CD8-positive, alpha-beta memory T cell (primary cell): ENCODE measurements at places on chromosomes 3 and 15.
A peak's percentile ranks its signal among the peaks of the same experiment; 100 is the strongest.

- DNase-seq, result no peak
Measured at GRCh38 chr15:43370310-43370974, 401 bp downstream of the ZSCAN29 start.

DNA sequence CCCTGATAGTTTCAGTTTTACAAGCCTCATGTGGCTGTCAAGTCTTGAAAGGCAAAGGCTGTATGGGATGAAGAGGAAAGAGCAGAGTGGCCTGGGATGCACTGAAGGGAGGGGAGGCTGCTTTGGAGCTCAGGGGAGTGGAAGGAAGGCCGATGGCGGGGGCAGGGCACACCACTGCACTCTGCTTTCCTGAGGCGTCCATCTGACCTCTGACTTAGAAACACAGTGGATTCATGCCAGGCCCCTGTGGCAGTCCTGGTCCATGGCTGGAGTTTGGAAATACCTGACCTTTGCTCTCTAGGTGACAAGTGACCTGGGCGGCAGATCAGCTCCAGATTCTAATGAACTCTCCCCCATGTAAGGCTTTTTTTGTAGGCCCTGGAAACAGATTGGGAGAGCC lies 19.0 kb downstream of the FAH start:
- no peak for DNase-seq

DNA sequence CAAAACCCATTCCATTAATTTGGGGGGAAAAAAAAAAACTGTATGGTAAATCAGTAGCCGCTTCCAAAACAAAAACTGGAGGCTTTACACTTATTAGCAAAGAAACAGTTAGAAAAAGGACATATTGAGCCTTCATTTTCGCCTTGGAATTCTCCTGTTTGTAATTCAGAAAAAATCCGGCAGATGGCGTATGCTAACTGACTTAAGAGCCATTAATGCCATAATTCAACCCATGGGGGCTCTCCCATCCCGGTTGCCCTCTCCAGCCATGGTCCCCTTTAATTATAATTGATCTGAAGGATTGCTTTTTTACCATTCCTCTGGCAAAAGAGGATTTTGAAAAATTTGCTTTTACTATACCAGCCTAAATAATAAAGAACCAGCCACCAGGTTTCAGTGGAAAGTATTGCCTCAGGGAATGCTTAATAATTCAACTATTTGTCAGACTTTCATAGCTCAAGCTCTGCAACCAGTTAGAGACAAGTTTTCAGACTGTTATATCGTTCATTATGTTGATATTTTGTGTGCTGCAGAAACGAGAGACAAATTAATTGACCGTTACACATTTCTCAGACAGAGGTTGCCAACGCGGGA lies 9.4 kb upstream of the RPL24 start:
- peak; percentile 58 for DNase-seq

DNA sequence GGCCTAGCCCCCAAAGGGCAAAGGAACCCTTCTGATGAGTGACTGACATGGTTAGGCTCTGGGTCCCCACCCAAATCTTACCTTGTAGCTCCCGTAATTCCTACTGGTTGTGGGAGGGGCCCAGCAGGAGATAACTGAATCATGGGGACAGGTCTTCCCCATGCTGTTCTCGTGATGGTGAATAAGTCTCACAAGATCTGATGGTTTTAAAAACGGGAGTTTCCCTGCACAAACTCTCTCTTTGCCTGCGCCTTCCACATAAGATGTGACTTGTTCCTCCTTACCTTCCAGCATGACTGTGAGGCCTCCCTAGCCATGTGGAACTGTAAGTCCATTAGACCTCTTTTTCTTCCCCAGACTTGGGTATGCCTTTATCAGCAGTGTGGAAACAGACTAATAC lies 16.9 kb downstream of the TKT start:
- no peak for DNase-seq

DNA sequence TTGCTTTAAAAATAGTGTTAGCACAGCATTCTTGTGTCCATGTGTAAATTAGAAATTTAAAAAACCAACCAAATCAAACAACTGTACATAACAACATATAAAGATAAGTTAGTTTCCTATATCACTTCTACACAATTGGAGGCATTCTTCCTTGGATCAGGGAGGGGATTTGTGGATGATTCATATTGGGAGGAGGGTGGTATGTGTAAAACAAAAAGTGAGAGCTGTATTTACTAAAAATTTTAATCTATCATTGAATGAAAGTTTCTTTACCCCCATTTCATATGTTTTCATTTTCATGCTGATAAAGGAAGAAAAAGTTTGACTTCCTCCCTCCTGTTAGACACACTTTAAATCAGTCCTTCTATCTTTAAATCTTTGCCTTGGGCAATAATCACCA lies 325.0 kb downstream of the SATB1 start:
- DNase-seq, result no peak

- DNase-seq, result no peak
Measured at GRCh38 chr3:60841355-60841754, 409.9 kb downstream of the FHIT start.

DNA sequence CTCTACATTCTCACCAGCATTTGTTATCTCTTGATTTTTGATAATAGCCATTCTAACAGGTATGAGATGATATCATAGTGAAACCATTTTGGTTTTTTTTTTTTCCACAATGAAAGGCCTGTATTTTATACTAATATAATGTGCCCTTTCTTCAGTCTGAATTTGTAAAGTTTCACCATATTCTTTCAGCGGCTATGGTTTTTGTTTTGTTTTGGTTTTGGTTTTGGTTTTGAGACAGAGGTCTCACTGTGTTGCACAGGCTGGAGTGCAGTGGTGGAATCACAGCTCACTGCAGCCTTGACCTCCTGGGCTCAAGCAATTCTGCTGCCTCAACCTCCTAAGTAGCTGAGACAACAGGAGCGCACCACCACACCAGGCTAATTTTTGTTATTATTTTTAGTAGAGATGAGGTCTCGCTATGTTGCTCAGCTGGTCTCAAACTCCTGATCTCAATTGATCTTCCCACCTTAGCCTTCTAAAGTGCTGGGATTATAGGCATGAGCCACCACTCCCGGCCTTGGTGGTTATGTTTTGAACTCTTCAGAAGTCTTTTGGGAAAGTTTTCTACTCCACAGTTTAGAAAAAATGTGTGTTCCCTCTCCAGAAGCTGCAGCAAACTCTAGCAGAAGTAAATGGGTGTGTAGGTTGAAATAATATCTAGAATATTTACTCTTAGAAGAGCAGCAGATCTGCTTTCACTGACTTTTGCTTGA lies 110.2 kb upstream of the UMPS start:
- DNase-seq, result no peak

DNA sequence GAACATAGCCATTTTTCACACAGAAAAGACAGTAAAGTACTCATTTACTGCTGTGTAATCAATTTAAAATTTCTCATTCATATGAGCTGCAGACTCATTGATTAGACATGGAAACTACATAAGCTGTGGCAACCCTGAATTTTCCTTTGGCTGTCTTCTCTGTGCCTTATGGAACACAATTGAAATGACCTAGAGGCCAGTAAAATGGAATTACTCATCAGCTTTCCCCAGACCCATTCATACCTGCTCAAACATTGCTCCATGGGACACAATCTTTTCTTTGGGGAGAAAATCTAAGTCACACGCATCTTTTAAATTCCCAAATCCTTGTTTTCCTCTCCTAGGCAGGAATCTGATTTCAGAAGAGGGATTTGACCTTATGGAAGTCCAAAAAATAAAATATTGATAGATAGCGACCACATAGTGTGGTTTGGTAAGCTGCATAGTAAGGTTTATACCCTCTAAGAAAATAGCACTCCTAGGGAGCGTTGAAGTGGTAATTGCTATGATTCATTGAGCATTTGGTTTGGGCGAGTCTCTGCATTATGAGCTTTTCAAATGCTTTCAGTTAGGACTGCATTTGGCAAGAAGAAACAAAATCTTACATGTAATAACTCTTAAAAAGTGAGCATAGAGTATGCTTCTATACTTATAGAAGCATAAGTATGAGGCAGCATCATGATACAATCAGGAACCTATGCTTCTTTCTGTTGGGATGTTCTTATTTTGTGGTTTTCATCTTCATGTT lies 243.4 kb upstream of the GADL1 start:
- DNase-seq, result no peak

DNA sequence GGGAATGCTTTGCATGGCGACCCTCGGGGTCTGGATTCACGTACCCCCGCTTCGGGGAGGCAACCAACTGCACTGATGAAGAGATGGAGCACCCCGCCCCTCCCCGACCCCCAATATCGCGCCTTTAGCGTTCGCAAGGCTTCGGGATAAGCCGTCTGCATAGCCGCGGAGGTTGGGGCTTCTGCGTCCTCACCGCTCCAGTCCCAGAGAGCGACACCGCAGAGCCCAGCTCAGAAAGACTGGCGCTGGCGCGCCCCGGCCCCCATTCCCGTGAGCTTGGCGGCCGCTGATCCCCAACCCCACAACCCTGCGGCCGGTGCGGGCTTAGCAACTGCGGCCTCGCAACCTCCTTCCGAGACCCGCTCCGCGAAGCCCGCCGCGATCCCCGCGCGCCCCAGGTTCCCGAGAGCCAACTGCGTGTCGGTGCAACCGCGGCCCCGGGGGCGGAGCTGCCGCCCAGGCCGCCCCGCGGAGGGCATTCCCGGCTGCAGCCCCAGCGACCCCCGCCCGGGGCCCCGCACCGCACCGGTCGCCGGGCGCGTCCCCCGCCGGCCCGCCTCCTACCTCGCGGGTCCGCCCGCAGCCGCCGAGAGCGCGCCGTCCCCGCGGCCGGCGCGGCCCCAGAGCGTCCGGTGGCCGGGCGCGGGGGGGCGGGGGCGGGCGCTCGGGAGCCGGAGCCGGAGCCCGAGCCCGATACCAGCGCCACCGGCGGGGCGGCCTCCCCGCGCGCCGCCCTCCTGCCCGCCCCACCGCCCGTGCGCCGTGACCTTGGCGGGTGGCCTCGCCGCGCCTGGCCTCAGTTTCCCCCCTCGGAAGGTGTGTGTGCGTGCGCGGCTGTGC lies 79.5 kb downstream of the IQSEC1 start:
- peak; percentile 37 for DNase-seq

GRCh38 chr3:4338751-4339150 lies 35.6 kb downstream of the SETMAR start:
- no peak for DNase-seq

GRCh38 chr3:132507657-132508056 lies 89.4 kb upstream of the ACKR4 start:
- no peak for DNase-seq

DNA sequence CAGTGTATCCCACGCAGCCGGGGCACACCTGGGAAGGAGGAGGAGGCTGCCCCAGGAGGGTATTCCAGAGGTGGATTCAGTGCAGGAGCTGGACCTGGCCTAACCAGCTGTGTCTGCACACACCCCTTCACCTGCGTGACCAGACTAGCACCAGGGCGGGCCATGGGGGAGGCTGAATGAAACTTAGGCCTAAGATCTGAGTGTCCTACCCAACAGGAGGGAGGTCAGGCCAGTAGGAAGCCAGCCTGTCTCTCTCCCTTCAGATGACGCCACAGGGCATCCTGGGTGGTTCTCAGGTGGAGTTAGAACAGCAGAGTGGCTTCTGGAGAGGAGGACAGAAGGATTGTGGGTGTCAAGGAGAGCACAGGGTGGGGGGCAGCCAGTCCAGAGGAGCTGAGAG lies 3.4 kb upstream of the SEMA3F start:
- no peak for DNase-seq

DNA sequence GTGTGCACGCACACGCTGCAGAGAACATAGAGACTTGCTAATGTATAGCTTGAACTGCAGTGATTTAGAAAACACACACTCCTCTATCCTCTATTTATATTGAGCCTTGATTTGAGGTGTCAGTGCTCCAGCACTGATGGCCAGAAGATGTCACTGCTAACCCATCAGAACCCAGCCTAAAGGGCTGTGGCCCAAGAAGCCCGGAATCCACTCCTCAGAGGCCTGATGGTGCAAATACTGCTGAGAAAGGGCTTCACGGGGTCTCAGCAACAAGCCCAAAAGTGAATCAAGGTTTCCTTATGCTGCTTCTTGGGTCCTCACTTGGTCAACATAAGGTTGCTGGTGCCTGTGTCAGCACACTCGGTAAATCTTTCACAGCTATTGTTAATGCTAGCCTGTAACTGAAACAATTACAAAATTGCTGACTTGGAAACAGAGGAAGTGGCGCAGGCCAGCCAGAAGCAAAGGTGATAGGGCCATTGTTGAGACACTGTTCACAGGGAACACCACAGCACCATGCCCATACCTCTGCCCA lies 60.3 kb downstream of the HEG1 start:
- peak; percentile 34 for DNase-seq

DNA sequence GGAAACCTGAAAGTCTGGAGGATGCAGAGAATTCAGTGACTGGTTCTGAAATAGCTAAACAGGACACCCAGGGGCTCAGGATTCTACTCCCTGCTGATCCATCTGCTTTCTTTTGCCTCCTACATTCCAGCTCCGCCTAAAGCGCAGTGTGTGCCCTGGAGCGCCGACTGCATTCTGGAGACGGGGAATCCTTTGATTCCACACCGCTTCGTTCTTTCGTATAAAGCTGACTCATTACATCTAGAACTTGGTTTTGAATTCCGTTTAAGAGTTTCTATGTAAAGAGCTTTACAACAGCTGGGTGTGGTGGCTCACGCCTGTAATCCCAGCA lies 61.8 kb downstream of the SENP2 start:
- no peak for DNase-seq

GRCh38 chr3:107992976-107993684 lies 97.7 kb downstream of the CD47 start:
- no peak for DNase-seq

DNA sequence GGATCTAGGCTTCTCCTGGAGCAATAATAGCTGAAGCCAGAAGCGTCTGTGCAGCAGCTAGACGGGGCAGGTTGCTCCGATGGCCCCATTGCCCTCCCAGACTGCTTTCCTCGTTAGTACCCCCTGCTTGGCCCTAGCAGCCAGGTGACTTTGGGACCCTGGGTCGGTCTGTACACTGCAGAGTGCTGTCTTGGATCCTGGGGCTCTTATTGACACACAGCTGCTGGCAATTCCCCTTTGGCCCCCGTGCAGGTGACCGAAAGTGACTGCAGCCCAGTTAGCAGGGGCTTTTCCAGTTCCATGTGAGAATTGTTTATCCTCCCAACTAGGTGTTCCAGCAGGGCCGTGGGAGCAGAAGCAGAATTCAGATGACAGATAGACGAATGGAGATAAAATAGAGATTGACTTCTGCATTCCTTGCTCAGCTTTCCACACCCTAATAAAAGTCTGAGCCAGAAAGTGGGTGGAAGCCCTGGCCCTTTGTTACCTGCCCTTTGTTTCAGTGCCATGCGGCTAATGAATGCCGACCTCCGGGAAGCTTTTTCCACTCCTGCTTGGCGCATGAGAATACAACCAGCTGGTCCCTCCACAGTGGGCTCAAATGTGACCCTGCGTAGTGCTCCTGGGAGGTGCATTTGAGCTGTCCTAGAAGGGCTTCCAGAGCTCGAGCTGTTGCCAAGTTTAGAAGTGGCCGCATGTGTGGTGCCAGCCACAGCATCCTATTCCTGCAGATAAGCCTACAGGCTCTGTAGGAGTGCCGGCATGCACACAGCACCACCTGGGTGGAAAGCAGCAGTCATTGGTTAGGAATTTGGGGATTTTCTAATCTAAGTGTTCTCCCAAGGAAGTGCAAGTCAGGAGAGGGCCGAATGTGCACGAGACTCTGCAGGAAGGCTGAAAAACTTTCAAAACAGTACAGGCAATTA lies 94.4 kb downstream of the SLCO3A1 start:
- no peak for DNase-seq

GRCh38 chr15:49045751-49046219 lies 461 bp downstream of the SECISBP2L start:
- no peak for DNase-seq
